ENCODE measurements at places on chromosomes 5 and 9.

GRCh38 chr9:88821033-88821745 is 170.1 kb upstream of the S1PR3 start:
- H3K4me1 ChIP-seq = peaks cover 7% of the 10 kb centered on the region
- no peak overlapping the region for H3K27ac ChIP-seq
- H3K27me3 ChIP-seq = no peaks in the 10 kb centered on the region
- no peak for DNase-seq
- no peak overlapping the region for H3K4me3 ChIP-seq

DNA sequence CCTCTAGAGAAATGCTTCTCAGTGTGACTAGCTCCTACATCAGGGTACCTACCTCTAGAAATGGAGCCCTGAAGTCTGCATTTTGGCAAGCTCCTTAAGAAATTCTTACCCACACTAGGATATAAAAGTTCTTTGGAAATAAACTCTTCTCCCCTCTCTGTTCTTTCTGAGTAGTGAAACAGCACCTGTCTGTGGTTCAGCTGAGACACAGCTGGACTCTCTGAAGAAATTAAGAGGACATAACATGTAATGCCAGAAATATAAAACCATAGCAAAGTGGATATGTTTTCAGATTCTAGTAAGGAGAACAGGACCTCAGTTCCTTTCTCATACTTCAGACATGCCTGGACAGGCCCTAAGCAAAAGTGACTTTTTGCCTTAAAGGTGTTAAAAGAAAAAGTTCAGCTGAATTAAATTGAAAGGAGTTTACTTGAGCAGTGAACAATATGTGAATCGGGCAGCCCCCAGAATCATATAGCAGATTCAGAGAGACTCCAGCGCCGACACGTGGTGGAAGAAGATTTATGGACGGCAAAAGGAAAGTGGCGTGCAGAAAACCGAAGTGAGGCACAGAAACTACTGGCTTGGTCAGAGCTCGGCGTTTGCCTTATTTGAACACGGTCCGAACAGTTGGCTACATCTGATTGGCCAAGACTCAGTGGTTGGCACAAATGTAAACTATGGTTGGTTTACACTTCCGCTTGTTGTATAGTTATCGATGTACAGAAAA is 64.5 kb downstream of the PRKACG start:
- no peak overlapping the region for H3K4me3 ChIP-seq
- H3K4me1 ChIP-seq = peaks cover 8% of the 10 kb centered on the region

GRCh38 chr5:145531038-145531734 is 304.0 kb downstream of the PRELID2 start:
- no peak for DNase-seq
- peak overlapping the region; percentile 92 for H3K27ac ChIP-seq
- H3K4me3 ChIP-seq = no peak overlapping the region
- H3K36me3 ChIP-seq = no peaks in the 10 kb centered on the region
- H3K4me1 ChIP-seq = peaks cover 11% of the 10 kb centered on the region
- H3K27me3 ChIP-seq = no peaks in the 10 kb centered on the region

GRCh38 chr5:139964994-139965565 is 78.0 kb downstream of the NRG2 start:
- H3K4me3 ChIP-seq = no peak overlapping the region
- H3K36me3 ChIP-seq = no peaks in the 10 kb centered on the region
- peak; percentile 14 for DNase-seq

DNA sequence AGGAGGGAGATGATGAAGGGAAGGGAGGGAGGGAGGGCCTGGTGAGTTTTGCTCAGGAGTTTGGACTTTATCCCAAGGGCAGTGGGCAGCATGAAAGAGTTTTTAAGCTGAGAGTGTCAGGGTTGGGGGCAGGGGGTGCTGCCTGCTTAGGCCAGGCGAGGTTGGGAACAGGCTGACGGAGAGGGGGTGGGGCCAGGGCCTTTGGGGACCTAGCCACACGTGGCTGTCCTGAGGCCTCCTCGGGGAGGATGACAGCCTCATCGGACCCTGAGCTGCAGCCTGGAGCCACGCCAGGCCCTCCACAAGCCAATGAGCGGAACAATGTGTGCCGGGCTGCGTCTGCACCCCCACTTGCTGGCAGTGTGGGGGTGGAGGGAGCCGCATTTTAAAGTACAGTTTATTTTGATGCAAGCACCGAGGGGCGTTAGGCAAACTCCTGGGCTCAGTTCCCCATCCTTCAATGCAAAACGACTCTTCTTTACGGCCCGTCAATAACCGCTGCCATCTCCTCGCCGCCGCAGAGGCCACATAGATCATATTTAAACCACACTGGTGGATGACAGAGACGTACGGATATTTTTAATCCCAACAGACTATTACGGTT is 5.3 kb upstream of the RXRA start:
- no peak overlapping the region for H3K27ac ChIP-seq
- peaks cover 57% of the 10 kb centered on the region for H3K4me1 ChIP-seq
- H3K4me3 ChIP-seq = peak overlapping the region; percentile 34
- H3K27me3 ChIP-seq = peaks cover 8% of the 10 kb centered on the region

DNA sequence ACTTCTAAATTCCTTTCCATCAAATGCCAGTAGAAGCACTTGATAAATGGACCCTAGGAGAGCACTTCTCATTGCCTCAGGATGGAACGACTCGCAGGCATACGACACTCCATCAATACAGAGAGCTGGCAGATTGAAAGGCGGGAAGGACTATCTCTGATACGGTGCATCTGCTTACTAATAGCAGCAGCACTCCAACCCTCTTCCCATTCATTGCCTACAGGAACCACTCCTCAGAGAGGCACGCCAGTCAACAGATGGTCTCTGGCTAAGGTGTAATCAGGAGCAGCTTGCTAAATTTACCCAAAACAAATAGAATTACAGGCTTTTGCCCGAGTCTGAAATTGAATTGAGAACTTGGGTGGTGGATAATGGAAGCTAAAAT is 168.1 kb downstream of the EFNA5 start:
- no peaks in the 10 kb centered on the region for H3K27me3 ChIP-seq
- H3K36me3 ChIP-seq = no peaks in the 10 kb centered on the region
- no peak for DNase-seq
- H3K4me1 ChIP-seq = peaks cover 49% of the 10 kb centered on the region
- H3K4me3 ChIP-seq = no peak overlapping the region
- H3K27ac ChIP-seq = no peak overlapping the region

- peaks cover 6% of the 10 kb centered on the region for H3K4me1 ChIP-seq
- peaks cover 15% of the 10 kb centered on the region for H3K36me3 ChIP-seq
- H3K4me3 ChIP-seq = no peak overlapping the region
- no peaks in the 10 kb centered on the region for H3K27me3 ChIP-seq
- no peak overlapping the region for H3K27ac ChIP-seq
These were observed 25.3 kb downstream of the AP3B1 start for GRCh38 chr5:78269088-78269703.

GRCh38 chr9:87874304-87874623 is 8.4 kb upstream of the SPATA31E1 start:
- no peak overlapping the region for H3K4me3 ChIP-seq
- H3K27me3 ChIP-seq = no peaks in the 10 kb centered on the region
- no peaks in the 10 kb centered on the region for H3K36me3 ChIP-seq

- no peaks in the 10 kb centered on the region for H3K4me1 ChIP-seq
- no peak overlapping the region for H3K27ac ChIP-seq
- DNase-seq = no peak
- peaks cover 20% of the 10 kb centered on the region for H3K27me3 ChIP-seq
- H3K4me3 ChIP-seq = no peak overlapping the region
- H3K36me3 ChIP-seq = no peaks in the 10 kb centered on the region
These were observed 83.0 kb upstream of the IL33 start for GRCh38 chr9:6132650-6133049.

DNA sequence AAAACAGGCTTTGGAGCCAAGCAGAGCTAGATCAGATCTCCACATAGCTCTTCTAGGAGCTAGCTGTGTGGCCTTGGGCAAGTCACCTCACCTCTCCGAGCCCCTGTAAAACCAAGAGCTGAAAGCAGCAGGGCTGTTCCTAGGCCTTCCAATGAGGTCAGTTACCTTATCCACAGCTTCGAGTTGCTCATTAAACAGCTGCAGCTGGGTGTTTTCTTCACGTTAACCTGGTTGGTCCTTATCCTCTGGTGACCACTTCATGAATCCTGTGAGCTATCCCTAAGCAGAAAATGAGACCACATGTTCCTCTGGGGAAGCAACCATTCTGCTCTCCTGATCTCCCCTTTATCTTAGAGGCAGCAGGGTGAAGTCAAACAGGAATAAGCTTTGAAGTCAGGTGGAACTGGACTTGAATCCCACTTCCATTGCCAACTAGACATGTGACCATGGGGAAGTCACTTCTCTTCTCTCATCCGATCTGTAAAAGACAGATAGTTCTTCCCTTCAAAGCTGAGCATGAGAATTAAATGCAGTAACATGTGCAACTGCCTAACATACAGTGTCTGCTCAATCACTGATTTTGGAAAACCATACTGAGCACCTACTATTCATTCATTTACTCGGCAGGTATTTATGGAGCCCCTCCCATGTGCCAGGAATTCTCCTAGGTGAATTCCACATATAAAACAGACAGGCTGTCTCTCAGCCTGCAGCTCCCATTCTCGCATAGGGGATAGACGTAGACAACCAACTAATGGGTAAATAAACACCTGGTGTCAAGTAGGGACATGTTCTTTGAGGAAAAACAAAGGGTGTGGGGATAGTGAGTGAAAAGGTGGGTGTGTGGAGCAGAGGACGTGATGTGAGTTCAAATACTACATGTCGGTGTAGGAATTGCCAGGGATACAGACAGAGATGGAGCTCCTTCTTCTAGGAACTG is 111.7 kb upstream of the BOD1 start:
- H3K4me3 ChIP-seq = no peak overlapping the region
- no peak overlapping the region for H3K27ac ChIP-seq
- no peaks in the 10 kb centered on the region for H3K36me3 ChIP-seq
- no peaks in the 10 kb centered on the region for H3K27me3 ChIP-seq
- H3K4me1 ChIP-seq = no peaks in the 10 kb centered on the region

DNA sequence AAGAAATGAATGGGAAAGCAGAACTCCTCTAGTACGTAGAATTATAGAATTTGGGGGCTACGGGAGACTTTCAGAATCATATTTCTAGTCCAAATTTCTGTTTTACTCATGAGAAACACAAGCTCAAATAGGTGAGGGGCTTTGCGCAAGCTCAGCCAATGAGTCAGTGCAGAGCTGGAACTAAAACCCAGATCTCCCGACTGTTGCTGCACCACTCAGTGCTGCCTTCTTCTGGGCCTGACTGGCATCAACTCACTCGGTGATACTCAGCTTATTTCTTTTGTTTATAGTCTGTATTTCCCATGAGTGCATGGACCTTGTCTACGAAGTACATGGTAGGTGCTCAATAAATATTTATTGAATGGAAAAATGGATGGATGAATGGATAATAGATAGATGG is 280.2 kb downstream of the CDK5RAP2 start:
- H3K27me3 ChIP-seq = peaks cover 8% of the 10 kb centered on the region
- H3K4me1 ChIP-seq = no peaks in the 10 kb centered on the region
- H3K36me3 ChIP-seq = no peaks in the 10 kb centered on the region
- no peak overlapping the region for H3K4me3 ChIP-seq
- no peak for DNase-seq

DNA sequence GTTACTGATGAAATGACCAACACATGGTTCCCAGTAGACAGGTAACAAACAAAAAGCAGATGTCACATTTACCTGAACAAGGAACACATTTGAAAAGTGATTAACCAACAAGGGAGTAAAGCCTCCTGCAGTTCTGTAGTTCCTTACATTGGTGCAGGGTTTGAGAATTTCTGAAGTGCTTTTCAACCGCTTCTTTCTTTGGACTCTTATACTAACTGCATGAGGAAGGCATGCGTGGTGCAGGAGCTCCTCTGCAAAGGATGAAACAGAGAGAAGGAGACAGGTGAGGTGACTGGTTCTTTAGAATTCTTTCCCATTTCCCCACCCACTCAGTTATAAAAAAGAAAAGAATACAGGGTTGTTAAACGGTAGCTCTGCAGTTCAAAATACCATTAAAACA is 4.6 kb upstream of the IL9 start:
- H3K4me1 ChIP-seq = peaks cover 18% of the 10 kb centered on the region
- H3K27ac ChIP-seq = no peak overlapping the region
- peaks cover 61% of the 10 kb centered on the region for H3K27me3 ChIP-seq
- H3K36me3 ChIP-seq = no peaks in the 10 kb centered on the region
- no peak overlapping the region for H3K4me3 ChIP-seq

DNA sequence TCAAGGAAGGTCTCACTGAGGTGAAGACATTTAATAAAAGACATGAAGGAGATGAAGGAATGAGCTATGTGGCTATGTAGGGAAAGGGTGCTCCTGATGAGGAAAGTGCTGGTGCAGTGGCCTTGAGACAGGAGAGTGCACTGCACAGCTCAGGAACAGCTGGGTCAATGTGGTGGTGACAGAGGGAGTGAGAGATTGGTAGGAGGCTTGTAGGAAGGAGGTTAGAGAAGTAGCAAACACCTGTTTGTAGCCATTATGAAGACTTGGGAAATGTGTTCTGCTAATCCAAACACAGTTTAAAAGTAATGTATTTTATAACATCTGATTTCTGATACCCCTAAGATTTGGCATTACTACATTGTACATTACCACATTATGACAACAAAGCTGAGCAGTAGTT is 115.1 kb upstream of the MTAP start:
- H3K27me3 ChIP-seq = peaks cover 2% of the 10 kb centered on the region
- H3K4me1 ChIP-seq = peaks cover 21% of the 10 kb centered on the region
- DNase-seq = no peak
- H3K36me3 ChIP-seq = no peaks in the 10 kb centered on the region

GRCh38 chr5:43389679-43390329 is 22.4 kb downstream of the CCL28 start:
- H3K4me1 ChIP-seq = peaks cover 8% of the 10 kb centered on the region
- peaks cover 2% of the 10 kb centered on the region for H3K27me3 ChIP-seq
- peak overlapping the region; percentile 31 for H3K27ac ChIP-seq
- no peak overlapping the region for H3K4me3 ChIP-seq
- H3K36me3 ChIP-seq = no peaks in the 10 kb centered on the region
- peak; percentile 47 for DNase-seq

DNA sequence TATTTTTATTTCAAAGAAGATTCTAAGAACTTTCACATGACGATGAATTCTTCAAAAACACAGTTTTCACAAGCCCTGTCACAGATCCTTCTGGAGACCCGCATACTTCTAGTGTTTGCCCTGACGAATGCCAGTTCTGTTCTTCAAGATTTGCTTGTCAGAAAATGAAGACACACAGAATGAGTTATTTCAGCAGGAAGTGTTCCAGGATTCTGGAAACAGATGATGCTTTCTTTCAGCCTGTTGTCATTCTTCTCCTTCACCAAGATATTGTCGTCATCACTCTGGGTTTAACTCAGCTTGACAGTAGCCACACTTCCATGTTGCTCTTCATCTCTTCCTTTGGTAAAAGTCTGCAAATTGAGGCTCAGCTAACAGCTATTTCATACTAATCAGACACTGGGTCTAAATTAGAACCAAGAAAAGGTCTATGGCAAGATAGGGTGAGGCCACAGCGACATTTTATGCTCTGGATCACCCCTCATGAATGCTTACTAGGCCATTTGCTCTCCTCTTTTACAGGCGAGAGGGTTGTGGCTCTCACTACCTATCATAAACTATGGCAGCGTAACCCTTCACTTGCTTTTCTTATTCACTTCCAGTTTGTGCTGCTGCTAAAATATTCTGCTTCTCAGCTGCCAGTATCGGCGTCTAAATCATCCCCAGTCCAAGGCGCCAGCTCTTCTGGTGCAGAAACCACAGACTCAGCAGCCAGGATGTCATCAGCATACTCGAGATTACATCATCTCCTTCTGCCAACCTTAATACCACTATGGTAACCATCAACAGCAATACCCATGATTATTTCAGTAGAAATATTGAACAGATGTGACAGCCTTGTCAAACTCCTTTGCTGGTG is 159.6 kb upstream of the TBCA start:
- H3K4me1 ChIP-seq = peaks cover 3% of the 10 kb centered on the region
- peaks cover 1% of the 10 kb centered on the region for H3K36me3 ChIP-seq
- no peak overlapping the region for H3K27ac ChIP-seq
- peaks cover 38% of the 10 kb centered on the region for H3K27me3 ChIP-seq
- DNase-seq = no peak
- H3K4me3 ChIP-seq = no peak overlapping the region

All from mesothelial cell of epicardium (in vitro differentiated cells).